DMS 273 treated with DMSO at 0.1 percent for 48 hours (cell line): ENCODE measurements at places on chromosomes 4 and X.
A peak's percentile ranks its signal among the peaks of the same experiment; 100 is the strongest.

DNA sequence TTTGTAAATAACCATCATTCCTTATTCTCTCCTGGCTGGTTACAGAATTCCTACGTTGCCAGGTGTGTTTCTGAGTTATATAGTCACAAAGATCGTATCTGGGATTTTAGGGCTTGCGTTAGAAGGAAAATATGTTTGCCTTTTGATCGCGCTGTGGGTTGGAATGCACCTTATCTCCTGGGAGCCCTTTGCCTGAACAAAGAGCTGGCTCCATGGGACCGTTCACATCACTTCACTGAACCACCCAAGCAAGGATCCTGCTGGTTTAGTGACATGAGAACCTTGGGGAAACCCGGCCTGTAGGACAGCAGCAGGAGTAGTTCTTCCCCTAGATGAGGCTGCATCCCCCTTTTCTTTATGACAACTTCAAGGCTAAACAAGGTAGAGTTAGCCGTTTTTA, 51.6 kb downstream of the RS1 start:
- DNase-seq, result no peak

DNA sequence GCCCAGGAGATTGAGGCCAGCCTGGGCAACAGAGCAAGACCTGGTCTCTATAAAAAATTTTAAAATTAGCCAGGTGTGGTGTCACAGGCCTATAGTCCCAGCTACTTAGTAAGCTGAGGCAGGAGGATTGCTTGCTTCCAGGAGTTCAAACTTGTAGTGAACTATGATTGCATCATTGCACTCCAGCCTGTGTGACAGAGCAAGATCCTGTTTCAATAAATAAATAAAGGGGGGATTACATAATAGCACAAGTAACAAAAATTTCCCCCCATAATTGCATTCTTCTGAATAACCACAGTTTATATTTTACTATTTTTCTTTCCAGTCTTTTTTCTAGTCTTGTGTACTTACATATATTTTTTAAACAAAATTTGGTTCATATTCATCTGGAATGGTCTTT, 135.6 kb downstream of the CHIC2 start:
- no peak for DNase-seq

- DNase-seq, result no peak
Measured at GRCh38 chr4:184940500-184940899, 77.8 kb upstream of the HELT start.

DNA sequence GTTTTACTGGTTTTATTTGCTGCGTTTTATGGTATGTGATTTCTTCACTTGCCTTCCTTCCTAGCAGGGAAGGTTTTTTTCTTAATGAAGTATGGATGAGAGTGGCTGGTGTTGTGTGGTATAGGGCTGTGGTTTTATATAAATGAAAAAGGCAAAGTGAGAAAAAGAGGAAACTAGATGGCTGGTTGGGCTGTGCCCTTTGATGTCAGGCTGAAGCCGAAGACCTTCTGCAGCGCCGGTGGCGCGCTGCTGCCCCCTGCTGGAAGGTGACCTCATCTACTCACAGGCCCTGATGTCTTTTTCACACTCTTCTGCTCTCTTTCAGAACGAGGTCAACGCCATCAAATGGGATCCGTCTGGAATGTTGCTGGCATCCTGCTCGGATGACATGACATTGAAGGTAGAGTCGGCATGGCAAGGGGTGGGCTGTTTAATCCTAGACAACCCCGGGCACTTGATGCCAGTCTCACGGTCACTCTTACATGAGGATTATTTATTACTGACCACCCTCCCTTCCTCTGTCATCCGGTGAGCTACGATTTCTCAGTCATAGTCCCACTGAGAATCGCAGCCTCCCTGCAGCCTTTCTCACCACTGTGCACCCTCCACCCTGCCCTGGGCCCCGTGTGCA, 56.6 kb downstream of the GPR143 start:
- peak; percentile 14 for DNase-seq

DNA sequence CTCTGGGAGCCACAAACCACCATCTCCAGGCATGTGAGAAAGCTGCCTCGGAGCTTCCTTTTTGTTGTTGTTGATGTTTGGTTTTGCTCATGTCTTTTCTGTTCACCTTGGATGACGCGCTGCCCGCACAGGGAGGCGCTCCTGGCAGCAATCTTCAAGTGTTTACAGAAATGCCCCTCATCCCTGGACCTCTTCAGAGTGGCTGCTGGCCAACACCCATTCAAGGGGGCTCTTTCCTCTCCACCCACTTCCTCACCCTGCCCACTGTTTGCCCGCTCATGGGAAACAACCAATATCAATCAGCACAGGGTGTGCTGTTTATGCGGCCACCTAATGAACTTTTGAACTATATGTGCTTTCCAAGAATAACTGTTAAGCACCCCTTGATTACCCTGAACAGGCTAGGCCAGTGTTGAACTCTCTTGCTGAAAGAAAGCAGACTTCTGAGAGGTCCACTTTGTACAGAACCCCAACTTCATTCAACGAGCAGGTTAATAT, 355.1 kb upstream of the CLNK start:
- no peak for DNase-seq

GRCh38 chrX:148562846-148563245, 62.4 kb downstream of the AFF2 start:
- no peak for DNase-seq

DNA sequence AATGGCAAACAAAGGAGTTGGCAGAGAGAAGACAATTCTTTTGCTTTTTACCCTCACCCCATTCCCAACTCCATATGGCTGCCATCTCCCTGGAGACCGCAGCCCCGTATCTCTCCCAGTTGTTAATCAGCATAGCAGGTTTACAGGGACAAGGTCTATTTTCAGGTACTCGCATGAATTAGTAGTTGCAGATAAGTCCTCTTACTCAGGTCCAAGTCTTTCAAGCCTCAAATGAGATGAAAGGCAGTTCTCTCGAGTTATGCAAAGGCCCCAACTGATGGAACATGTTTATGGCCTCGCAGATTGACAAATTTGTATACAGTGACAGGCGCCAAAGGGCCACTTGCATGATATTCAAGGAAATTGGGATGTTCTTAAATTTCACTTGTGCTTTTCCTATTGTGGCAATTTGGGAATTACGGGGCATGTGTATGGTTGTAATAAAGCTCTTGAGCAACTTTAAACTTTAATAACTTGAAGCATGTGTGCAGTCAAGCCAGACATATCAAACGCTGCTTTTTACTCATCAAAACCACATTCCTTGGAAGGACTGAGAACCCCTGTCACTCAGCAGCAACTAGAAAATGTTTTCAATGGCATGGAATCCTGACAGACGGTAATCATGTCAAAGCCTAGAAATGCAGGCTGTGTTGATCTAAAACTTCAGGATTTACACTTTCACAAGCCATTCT, 45.1 kb downstream of the KDR start:
- DNase-seq, result no peak

- no peak for DNase-seq
Measured at GRCh38 chr4:121806411-121806810, 5.3 kb downstream of the EXOSC9 start.

GRCh38 chr4:22202246-22202974, 253.8 kb upstream of the KCNIP4 start:
- DNase-seq, result no peak

DNA sequence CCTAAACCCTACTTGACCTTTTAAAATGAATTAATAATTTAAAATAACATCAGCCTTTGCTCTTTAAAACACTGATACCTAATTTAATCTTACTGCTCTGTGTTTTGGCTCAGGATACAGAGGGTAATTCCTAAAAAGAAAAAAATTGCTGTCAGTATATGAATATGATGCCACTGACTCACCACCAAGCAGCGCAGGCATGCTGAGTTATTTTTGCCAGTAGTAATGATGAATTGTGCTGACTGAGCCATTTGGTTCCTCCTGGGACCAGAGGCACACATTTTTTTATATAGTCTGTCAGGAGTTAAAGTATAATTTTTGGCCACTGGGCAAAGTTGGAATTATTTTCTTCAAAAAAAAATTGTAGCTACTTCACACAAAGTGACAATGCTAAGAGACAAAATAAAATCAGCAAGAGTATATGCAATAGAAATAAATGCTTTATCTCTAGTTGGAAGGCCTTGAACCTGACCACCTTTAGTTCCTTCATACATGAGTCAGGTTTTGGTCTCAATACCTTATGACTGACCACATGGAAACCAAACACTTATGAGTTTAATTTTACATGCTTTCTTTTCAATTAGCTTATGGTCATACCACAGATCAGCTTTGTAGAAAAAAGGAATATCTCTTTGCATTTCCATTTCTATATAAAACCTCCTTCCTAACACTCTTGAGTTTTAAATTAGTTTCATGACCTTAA, 115.1 kb downstream of the PPP3CA start:
- DNase-seq, result no peak

GRCh38 chrX:132740316-132741123, 217.9 kb downstream of the HS6ST2 start:
- no peak for DNase-seq

- DNase-seq, result no peak
Measured at GRCh38 chrX:153560000-153560399, 38.9 kb downstream of the CCNQ start.

DNA sequence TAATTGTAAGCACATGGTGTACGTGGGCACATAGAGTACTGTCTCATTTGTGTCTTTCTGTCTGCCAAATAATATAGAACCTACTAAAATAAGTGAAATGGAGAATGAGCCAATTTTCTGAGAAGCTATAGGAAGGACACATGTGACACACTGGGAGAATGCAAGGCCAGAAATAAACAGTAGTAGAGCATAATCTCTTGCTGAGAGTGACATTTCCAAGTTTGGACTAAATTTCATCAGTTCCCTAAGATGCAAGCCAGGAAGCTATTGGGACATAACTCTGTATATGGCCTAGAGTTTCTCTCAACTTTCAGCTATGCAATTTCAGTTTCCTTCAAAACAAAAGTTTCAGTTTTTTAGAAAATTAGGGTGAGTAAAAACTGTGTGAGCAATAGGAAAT, 638.7 kb downstream of the PCDH18 start:
- no peak for DNase-seq
